Stimulated activated CD4-positive, alpha-beta T cell treated with anti-CD3 and anti-CD28 coated beads, Interleukin-15, amount 100 ng/mL, for 24 hours (primary cell): ENCODE measurements at places on chromosomes 1 and 21.

GRCh38 chr1:115404911-115405310 is 66.9 kb upstream of the NGF start:
- no peak for DNase-seq

GRCh38 chr1:193284219-193284618 is 97.8 kb upstream of the B3GALT2 start:
- no peak for DNase-seq

- no peak for DNase-seq
Observed at GRCh38 chr1:158393476-158393875, 5.8 kb downstream of the OR10T2 start.

DNA sequence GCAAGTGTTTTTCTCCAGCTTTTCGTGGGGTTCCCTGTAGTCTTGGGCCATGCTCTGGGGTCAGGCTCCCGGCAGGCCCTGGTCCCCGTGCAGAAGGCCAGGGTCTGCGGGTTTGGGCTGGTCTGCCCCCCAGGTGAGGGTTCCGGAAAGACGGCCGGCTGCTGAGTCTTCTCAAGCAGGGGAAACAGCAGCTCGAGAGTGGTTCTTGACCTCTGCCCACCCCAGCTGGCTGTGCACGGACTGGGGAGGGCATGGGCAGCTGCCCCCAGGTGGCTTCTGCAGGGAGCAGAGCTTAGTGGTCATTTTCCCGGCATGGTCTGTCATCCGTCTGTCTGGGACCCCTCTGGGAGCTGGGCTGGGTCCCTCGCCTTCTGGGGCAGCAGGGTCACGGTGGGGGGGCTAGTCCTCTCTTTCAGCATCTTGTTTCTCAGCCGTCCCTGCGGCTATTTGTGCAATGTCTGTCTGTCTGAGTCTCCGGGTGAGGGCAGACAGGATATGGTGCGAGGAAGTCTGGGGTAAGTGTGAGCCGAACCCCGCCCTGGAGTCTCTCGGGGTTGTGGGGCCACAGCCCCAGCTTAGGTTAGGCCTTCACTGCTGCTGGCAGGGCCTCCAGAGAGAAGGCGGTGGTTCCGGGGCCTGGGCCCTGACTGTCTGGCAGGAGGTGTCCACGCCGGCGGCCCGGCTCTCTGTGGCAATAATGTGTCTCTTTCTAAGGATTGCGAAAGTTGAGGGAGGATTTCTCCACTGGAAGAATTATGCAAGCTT is 6.1 kb downstream of the SKI start:
- DNase-seq: peak; percentile 72

DNA sequence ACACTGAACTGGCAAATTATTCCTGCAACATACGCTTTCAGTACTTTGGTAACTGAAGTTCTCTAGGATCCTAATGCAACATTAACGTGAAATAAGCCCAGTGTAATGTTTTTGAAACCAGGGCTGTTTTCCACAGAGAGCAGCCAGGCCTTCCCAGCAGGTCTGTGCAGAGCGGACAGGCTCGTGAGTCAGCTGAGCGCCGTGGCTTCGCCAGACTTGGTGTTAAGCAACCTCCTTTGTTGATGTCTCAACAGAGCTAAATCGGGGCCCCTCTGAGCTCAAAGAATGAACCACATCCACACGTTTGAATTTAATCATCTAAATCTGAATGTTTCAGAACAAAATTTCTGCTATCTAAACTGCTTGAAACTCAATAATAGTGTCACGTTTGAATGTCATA is 181.8 kb upstream of the FMN2 start:
- DNase-seq: no peak
